ENCODE measurements at places on chromosomes 13 and 19.
A peak's percentile ranks its signal among the peaks of the same experiment; 100 is the strongest.

- H3K27ac ChIP-seq = peak overlapping the region; percentile 32
- H3K27me3 ChIP-seq = no peaks in the 10 kb centered on the region
- H3K4me1 ChIP-seq = no peaks in the 10 kb centered on the region
Observed at GRCh38 chr19:7000816-7001215, 20.4 kb downstream of the MBD3L2B start.

GRCh38 chr19:40469011-40469410, 2.2 kb downstream of the SPTBN4 start:
- DNase-seq = no peak
- H3K27me3 ChIP-seq = peaks cover 6% of the 10 kb centered on the region
- H3K4me1 ChIP-seq = peaks cover 13% of the 10 kb centered on the region
- no peak overlapping the region for H3K27ac ChIP-seq
- H3K4me3 ChIP-seq = no peak overlapping the region

GRCh38 chr19:1847684-1848398, 442 bp downstream of the REXO1 start:
- peak overlapping the region; percentile 100 for H3K4me3 ChIP-seq
- no peaks in the 10 kb centered on the region for H3K27me3 ChIP-seq
- peak overlapping the region; percentile 97 for H3K27ac ChIP-seq
- no peaks in the 10 kb centered on the region for H3K36me3 ChIP-seq
- peaks cover 15% of the 10 kb centered on the region for H3K4me1 ChIP-seq

DNA sequence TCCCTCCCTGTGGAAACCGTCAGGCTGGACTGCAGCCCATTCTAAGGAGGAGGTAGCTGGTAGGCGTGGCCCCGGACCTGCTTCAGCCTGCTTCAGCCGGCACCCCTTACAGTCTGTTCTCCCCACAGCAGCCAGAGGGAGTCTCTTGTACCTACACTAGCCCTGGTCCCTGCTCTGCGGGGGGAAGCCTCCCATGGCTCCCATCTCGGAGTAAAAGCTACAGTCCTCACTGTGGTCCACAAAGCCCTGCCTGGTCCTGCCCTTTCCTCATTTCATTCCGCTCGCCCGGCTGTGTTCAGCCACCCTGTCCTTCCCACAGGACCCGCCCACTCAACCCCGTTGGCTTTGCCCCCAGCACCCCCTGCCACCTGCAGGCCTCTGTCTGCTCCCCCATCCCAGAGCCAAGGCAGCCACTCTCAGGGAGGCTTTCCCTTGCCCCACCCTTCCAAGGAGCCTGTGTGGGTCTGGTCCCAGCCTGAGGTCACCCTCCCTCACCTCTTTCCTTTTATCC, 1.3 kb downstream of the PGLYRP1 start:
- peaks cover 7% of the 10 kb centered on the region for H3K27me3 ChIP-seq
- H3K27ac ChIP-seq = no peak overlapping the region
- DNase-seq = peak; percentile 58
- no peak overlapping the region for H3K4me3 ChIP-seq
- H3K4me1 ChIP-seq = no peaks in the 10 kb centered on the region

- no peaks in the 10 kb centered on the region for H3K4me1 ChIP-seq
- no peaks in the 10 kb centered on the region for H3K36me3 ChIP-seq
- H3K27me3 ChIP-seq = no peaks in the 10 kb centered on the region
- no peak overlapping the region for H3K4me3 ChIP-seq
Observed at GRCh38 chr13:99704390-99704789, 203.1 kb downstream of the TM9SF2 start.

DNA sequence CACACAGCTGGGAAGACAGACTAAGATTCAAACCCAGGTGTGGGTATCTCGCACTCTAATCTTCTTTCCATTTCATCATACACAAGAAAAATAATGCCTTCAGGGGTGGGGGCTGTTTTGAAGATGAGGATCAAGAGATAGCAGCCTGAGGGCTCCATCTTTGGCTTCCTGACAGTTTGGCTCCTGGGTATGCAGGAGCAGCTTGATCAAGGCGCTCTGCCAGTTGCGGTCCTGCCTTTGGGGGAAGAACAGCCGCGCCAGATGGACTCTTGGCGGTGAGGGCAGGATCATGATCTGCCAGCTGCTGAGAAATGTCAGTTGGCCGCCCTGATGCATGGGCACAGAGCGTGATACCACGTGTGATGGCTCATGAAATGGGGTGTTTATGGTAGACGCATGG, 119.1 kb downstream of the IER2 start:
- no peaks in the 10 kb centered on the region for H3K36me3 ChIP-seq
- H3K27me3 ChIP-seq = no peaks in the 10 kb centered on the region
- H3K27ac ChIP-seq = no peak overlapping the region
- DNase-seq = no peak
- no peak overlapping the region for H3K4me3 ChIP-seq

DNA sequence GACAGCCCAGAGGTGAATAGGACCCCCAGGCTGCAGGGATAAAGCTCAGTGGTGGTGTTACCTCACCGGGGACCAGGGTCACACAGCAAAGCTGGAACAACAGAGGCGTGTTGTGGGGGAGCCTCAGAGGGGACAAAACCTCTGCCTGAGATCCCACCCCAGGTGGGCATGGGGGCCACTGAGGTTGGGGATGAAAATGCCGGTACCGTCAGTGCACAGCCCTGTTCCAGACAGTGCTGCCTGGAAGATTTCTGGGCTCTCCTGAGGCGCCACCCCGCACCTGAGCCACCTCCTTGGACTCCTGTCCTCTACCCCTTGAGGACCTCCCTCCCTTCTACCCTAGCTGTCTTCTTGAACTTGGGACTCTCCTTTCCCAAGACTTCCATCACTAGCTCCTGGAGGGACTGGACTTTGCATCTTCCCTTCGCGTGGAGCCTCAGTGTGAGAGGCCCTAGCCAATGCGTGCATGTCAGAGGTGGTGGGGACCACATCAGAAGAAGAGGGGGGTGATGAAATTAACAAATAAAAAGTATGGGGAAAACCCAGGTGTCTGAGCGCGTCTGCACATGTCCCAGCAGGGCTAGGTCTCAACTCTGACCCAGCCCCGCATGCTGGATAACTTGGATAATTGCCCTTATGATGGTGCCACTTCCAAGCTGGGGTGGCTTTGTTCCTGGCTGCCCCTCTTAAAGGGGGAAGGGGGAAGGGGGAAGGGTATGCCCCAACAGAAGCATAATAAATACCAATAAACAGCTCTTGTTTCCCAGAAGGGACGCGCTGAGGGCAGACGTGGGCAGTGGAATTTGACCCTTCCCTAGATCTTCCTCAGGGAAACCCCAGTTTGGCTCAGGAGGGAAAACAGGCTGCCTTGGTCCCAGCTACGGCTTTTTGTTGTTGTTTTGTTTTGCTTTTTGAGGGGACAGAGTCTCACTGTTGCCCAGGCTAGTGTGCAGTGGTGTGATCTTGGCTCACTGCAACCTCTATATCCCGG, 11.6 kb downstream of the CNFN start:
- no peak overlapping the region for H3K4me3 ChIP-seq
- DNase-seq = no peak
- no peaks in the 10 kb centered on the region for H3K4me1 ChIP-seq

GRCh38 chr13:113550453-113550852, 34.1 kb upstream of the TFDP1 start:
- no peak overlapping the region for H3K27ac ChIP-seq
- no peak overlapping the region for H3K4me3 ChIP-seq
- no peaks in the 10 kb centered on the region for H3K27me3 ChIP-seq
- no peaks in the 10 kb centered on the region for H3K36me3 ChIP-seq

GRCh38 chr13:30294004-30294403, 13.3 kb downstream of the KATNAL1 start:
- no peaks in the 10 kb centered on the region for H3K36me3 ChIP-seq
- DNase-seq = no peak
- no peak overlapping the region for H3K4me3 ChIP-seq
- no peaks in the 10 kb centered on the region for H3K27me3 ChIP-seq
- no peak overlapping the region for H3K27ac ChIP-seq
- H3K4me1 ChIP-seq = no peaks in the 10 kb centered on the region

- DNase-seq = no peak
- H3K36me3 ChIP-seq = no peaks in the 10 kb centered on the region
- H3K4me3 ChIP-seq = no peak overlapping the region
- H3K4me1 ChIP-seq = no peaks in the 10 kb centered on the region
- no peak overlapping the region for H3K27ac ChIP-seq
Observed at GRCh38 chr13:110971486-110971885, 56.6 kb upstream of the ANKRD10 start.

GRCh38 chr19:20863176-20863575, 59.9 kb upstream of the ZNF85 start:
- DNase-seq = no peak
- no peaks in the 10 kb centered on the region for H3K27me3 ChIP-seq
- no peaks in the 10 kb centered on the region for H3K36me3 ChIP-seq
- H3K4me1 ChIP-seq = no peaks in the 10 kb centered on the region

GRCh38 chr13:74024856-74025255, 109.3 kb downstream of the KLF12 start:
- H3K36me3 ChIP-seq = no peaks in the 10 kb centered on the region
- H3K27me3 ChIP-seq = no peaks in the 10 kb centered on the region
- no peaks in the 10 kb centered on the region for H3K4me1 ChIP-seq
- no peak overlapping the region for H3K27ac ChIP-seq
- H3K4me3 ChIP-seq = no peak overlapping the region

DNA sequence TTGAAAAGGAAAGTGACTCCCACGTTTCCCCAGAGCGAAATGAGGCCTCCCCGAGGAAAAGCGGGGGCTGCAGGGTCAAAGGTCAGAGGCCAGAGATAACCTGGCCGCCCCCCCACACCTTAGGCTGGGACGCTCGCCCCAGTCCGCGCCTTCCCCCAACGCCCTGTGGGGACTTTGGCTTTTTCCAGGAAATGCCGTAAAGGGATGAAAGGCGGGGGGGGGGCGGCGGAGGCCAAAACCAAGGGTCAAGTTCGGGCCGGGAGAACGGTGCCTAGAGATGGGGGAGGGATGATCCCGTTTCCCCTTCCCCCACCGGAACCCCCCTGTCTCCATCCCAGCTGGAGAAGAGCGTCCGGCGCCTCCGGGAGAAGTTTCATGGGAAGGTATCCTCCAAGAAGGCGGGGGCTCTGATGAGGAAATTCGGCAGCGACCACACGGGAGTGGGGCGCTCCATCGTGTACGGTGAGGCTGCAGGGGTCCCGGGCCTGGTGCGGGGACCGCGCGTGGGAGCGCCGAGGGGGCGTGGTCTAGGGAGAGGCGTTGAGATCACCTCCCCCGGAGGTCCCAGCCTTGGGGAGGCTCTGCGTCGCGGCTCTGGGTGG, 575 bp downstream of the SHFL start:
- peak; percentile 40 for DNase-seq
- peak overlapping the region; percentile 68 for H3K4me3 ChIP-seq
- H3K36me3 ChIP-seq = no peaks in the 10 kb centered on the region
- H3K4me1 ChIP-seq = no peaks in the 10 kb centered on the region
- H3K27ac ChIP-seq = peak overlapping the region; percentile 68

- peak; percentile 32 for DNase-seq
- H3K4me1 ChIP-seq = peaks cover 20% of the 10 kb centered on the region
- no peak overlapping the region for H3K4me3 ChIP-seq
- no peaks in the 10 kb centered on the region for H3K36me3 ChIP-seq
- no peaks in the 10 kb centered on the region for H3K27me3 ChIP-seq
- H3K27ac ChIP-seq = peak overlapping the region; percentile 32
Observed at GRCh38 chr19:14492756-14493337, 3.1 kb downstream of the GIPC1 start.

DNA sequence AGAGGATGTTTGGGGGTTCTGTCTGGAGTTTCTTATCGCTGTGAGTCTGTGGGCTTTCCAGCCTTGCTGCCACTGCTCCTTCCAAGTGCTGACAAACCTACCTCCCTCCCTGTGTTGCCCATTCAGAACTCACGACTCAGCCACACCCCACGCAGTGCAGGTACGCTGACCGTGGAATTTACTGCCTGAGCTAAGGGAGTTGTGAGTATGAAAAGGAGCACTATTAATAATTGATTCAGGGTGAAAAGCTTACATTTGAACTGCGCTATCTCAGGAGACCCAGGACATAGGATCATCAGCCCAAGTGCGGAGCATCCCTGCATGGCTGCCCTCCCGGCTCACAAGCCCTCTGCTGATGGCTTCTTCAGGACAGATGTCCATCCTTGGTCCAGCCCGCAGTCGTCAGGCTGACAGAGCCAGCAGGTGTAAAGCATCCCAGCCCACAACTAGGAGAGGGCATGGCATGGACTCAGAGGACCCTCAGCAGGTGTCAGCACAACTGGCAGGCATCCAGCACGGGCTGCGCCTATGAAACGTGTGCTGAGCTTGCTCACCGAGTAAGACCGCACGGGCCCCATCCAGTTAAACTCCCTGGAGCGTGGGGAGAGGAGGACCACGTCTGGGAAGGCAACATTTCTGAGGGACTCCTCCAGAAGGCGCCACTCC, 244.0 kb downstream of the COL4A1 start:
- H3K4me1 ChIP-seq = no peaks in the 10 kb centered on the region
- no peaks in the 10 kb centered on the region for H3K27me3 ChIP-seq
- H3K27ac ChIP-seq = no peak overlapping the region
- H3K36me3 ChIP-seq = no peaks in the 10 kb centered on the region
- no peak for DNase-seq

DNA sequence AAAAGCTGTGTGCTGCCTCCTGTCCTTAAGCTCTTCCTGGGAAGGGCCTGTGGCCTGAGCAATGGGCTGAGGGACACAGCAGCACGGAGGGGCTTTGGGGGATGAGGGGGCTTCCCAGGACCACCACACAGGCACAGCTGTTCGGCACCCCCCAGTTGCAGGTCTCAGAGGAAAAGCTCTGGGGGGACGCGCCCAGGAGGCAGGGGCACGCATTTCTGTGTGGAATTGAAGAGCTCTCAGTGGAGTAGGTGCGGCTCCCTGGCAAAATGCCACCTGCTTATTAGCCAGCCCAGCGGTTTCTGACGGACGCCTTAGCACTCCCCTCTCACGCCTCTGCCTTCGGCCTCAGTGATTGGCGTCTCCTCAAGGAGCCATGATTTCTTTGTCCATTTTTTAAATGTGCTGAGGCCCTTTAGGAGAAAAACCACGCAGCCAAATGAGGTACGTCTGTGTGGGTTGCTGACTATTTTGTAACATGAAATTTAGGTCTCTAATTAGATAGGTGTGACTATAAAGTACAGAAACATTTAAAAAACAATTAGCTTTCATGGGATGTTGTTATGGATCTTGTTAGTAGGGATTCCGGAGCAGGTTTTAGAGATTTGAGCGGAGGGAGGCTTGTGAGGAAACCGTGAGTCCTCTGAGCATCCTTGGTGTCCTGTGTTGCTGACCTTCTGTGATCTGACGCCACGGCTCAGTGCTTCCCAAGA, 4.0 kb downstream of the MCF2L start:
- H3K36me3 ChIP-seq = no peaks in the 10 kb centered on the region
- no peak for DNase-seq
- peaks cover 7% of the 10 kb centered on the region for H3K27me3 ChIP-seq
- H3K27ac ChIP-seq = no peak overlapping the region

- H3K4me3 ChIP-seq = no peak overlapping the region
- no peaks in the 10 kb centered on the region for H3K27me3 ChIP-seq
- no peaks in the 10 kb centered on the region for H3K36me3 ChIP-seq
- H3K27ac ChIP-seq = no peak overlapping the region
Observed at GRCh38 chr13:97306645-97307044, 84.5 kb downstream of the MBNL2 start.

DNA sequence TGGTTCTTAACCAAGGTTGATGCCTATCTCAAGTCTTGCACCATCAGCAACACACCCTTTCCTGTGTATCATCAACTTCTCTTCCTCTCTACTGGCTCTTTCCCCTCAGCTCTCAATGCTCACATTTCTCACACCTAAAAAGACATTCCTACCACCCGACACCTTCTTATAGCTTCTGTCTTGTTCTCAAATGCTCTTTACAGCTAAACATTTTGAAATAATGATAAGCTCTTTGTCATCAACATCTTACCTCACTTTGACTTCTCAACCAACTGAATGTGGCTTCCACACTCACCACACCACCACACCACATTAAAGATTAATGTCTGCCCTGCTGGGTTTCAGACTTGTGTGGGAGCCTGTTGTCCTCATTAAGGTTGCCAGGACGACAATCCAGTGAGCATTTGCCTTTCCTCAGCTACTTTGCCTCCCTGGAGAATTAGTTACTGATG, 67.8 kb downstream of the RXFP2 start:
- H3K36me3 ChIP-seq = no peaks in the 10 kb centered on the region
- no peak for DNase-seq
